ENCODE measurements at places on chromosomes 12 and 14.

DNA sequence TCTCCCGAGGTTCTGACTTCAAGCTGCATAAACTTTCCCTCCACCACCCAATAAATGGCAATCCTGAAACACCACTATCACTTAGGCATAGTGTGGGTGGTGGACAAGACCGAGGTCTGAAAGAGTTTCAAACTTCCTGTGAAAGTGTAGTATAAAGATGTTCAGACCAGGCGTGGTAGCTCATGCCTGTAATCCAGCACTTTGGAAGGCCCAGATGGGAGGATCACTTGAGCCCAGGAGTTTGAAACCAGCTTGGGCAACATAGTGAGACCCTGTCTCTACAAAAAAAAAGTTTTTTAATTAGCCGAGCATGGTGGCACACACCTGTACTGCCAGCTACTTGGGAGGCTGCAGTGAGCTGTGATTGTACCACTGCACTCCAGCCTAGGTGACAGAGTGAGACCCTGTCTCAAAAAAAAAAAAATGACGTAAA is 61.9 kb downstream of the CCDC92 start:
- peak; percentile 33 for DNase-seq

- no peak for DNase-seq
These were observed 114.8 kb downstream of the DIP2B start for GRCh38 chr12:50619610-50619958.

DNA sequence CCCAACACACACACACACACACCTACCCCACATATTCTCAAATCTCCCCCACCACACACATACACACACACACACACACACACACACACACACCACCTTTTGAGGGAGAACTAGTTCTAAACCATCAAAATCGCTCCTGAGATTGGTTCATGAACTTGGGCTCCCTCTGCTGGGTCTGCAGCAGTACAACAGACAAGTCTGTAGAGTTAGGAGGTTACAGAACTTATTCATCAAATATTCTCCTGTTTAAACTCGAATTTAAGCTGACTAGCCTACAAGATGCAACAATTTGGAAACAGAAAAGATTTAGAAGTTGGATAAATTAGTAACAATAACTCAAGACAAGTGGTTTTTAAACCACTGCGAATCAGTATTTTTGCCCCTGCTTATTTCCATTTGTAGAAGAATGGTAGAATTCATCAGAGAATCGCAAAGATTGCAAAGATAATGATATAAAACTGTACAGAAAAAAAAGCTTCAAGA is 136.4 kb upstream of the USP15 start:
- peak; percentile 63 for DNase-seq

DNA sequence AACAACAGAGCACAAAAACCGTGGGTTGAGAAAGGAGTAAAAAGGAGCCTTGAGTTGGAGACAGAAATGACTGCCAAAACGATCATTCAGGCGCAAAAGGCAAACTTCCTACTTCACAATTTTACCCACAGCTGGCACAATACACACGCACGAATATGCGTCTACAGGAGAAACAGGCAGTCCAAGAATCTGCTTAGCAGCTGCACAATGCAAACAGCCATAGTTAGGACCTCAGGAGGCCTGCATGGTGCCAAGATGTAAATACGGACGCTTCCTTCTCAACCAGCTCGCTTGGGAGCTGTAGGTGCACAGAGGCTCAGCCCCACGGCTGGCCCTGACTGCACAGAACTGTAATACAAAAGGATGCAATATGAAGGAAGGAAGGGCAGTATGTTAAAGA is 250.1 kb upstream of the CAND1 start:
- no peak for DNase-seq

DNA sequence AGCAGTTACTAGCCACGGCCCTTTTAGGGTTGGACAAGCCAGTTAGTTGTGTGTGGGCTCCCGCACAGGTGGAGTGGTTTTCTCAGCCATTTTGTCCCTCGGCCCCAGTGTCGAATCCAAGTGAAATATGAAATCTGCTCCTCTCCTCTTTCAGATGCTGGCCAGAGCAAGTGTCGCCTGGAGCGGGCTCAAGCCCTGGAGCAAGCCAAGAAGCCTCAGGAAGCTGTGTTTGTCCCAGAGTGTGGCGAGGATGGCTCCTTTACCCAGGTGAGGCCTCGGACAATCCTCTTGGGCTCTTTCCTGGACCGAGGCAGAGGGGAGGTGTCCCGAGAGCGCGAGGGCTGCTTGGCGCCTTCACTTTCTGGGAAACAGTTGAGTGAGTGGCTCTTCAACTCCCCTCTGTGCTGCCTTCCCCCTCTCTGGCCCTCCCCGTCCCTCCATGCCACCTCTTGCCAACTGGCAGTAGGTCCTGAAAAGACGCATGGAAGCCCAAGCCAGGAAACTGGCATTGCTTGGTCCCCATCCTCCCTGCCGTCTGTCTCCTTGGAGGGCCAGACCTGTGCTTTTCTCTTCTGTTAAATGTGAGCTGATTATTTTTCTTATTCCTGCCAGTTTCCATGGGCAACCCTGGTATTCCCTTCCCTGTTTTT is 74.2 kb downstream of the SMOC1 start:
- no peak for DNase-seq

- DNase-seq = peak; percentile 57
These were observed 13.6 kb upstream of the CDCA4 start for GRCh38 chr14:105034315-105035039.

- peak; percentile 94 for DNase-seq
These were observed 28.5 kb downstream of the TMCC3 start for GRCh38 chr12:94621662-94622359.

- peak; percentile 55 for DNase-seq
These were observed 96.9 kb upstream of the FGD4 start for GRCh38 chr12:32302218-32303173.

DNA sequence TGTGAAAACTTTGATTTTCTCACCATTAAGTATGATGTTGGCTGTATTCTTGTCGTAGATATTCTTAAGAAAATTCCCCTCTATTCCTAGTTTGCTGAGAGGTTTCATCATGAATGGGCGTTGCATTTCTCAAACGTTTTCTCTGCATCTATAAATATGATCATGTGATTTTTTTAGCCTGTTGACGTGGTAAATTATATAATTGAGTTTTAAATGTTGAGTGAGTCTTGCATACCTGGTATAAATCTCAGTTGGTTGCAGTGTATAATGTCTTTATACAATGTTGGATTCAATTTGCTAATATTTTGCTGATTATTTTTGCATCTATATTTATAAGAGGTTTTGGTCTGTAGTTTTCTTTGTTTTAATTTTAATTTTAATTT is 405.9 kb upstream of the MIS18BP1 start:
- no peak for DNase-seq

DNA sequence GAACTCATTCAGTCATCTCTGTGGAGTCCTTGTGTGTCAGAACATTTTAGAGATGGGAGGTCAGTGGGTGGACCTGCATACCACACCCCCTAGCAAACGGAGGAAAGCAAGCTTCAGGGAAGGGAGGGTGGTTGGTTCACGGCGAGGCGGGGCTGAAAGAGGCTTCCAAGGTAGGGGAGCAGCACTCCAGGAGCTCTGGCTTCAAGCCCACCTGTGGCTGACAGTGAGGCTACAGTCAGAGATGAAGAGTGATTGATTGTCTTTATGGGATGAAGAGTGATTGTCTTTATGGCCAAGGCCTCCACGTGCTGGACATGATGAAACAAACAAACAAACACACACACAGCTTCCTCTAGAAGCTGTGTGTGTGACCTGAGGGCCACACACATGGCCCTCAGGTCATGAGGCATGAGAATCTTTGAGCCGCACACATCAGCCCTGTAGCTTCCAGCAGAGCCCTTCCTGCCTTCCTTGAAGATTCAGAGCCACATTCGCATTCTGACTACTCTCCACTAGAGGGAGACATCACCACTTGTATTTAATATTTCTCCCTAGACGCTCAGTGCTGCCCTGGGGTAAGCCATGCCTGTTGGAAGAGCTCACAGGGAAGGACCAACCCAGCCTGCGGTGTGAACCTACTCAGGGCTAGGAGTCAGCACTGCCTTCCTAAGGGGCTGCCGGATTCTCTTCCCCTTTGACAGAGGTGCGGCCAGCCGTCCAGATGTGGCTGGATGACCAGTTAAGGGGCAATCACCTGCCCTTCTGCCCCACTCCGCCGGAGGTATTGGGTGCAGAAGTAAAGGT is 54.4 kb upstream of the KCNA1 start:
- peak; percentile 83 for DNase-seq

GRCh38 chr12:52036587-52037171 is 14.6 kb upstream of the NR4A1 start:
- peak; percentile 83 for DNase-seq

GRCh38 chr12:120047072-120047471 is 58.0 kb downstream of the BICDL1 start:
- no peak for DNase-seq

GRCh38 chr14:89746654-89747053 is 207.9 kb downstream of the EFCAB11 start:
- DNase-seq = no peak

DNA sequence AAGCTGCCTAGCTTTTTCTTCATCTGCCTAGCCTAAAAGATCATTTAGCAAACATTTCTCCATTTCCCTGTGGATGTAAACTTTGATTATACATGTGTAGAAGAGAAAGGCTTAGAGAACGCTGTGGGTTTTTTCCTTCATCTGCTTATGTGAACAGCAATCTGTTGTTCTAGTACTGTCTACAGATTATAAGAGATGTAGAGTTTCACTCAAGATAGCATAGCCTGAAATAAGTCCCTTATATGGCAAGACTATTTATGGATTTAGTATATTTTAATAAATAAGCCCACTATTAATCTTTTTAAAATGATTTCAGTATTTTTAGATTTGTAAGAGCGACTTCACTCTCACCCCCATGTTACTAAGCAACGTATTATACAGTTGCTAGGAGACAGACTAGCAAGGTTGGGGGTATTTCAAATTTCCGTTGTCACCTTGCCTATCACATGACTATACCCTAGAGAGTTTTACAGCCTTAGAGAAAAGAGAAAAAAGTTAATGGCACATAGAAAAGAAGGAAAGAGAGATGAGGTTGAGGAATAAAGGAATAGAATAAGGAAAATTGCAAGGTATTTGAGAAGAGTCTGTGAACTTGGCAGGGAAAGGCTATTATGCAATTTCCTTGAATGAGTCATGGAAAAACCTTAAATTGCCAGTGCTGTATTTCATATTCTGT is 12.2 kb upstream of the TUBA1A start:
- peak; percentile 80 for DNase-seq

GRCh38 chr12:57603815-57604453 is 690 bp upstream of the DTX3 start:
- peak; percentile 57 for DNase-seq

GRCh38 chr12:108432423-108433121 is 82.5 kb upstream of the FICD start:
- no peak for DNase-seq

GRCh38 chr14:87131879-87132278 is 861.1 kb downstream of the GALC start:
- no peak for DNase-seq

DNA sequence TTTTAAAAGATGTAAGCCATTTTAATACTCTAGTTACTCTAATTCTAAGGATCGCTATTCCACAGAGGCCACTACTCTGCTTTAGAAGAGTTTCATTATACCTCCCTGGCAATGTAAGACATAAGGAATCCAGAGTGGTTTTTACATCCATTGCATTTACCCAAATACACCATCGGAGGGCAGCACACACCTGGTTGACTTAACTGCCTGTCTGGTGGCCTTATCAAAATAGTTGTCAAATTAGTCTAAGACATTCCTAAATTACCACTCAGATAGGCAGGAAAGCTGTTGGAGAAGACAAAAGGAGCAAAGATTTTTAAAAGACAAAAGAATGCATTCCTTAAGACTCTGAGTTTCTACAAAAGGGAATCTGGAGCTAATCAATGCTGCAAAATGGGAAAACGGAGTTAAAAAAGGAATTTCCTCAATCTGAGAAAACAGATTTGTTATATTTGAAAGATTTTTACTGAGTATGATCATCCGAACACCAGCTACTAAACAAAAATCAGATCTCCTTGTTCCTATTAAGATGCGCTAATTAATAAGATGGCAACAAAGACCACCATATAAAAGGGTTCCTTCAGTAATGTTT is 33.8 kb upstream of the FGD4 start:
- peak; percentile 80 for DNase-seq

GRCh38 chr14:22225516-22226140 is 363.4 kb downstream of the DAD1 start:
- DNase-seq = peak; percentile 3

- no peak for DNase-seq
These were observed 249.9 kb downstream of the CCDC91 start for GRCh38 chr12:28440081-28440608.

DNA sequence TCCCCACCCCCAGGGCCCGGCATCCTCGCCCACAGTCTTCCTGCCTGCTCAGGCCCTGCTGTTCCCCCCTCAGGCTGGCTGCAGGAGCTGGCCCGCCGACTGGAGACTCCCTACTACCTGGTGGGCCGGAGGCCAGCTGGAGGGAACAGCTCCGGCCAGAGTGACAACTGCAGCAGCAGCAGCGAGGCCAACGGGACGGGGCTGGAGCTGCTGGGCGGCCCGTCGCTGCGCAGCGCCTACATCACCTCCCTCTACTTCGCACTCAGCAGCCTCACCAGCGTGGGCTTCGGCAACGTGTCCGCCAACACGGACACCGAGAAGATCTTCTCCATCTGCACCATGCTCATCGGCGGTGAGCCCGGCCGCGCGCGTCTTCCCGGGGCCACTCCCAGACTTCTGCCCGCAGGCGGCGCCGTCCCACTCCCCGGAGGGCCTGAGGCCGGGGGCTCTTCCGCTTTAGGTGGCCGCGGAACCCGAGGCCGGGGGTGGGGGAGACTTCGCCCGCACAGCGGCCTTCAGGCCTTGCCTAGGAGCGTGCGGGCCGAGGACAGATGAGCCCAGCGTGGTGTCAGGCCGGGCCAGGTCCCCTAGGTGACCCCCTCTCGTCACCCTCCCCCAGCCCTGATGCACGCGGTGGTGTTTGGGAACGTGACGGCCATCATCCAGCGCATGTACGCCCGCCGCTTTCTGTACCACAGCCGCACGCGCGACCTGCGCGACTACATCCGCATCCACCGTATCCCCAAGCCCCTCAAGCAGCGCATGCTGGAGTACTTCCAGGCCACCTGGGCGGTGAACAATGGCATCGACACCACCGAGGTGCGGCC is 10.2 kb downstream of the KCNH3 start:
- DNase-seq = no peak

DNA sequence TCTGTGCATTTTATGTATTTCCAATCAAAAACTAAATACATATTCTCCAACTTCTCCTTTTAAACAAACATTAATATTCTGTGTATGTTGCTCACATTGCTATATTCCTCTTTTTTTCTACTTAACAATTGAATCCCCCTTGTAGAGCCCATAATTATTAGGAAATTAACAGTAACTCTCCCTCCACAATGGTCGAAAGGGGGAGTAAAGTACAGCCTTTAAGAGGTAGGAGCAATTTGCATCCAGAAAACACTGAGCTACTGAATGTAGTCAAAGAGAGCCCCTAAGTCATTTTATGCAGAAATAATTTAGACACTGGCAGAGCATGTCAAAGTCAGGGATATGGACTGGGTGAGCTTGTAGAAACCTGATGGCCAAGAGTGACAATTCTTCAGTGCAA is 57.2 kb upstream of the SCN8A start:
- peak; percentile 51 for DNase-seq

GRCh38 chr14:75831455-75831854 is 150.3 kb downstream of the TGFB3 start:
- peak; percentile 65 for DNase-seq

All from ELR (cell line).